ENCODE measurements at places on chromosomes 1 and 21. TPM values are rescaled to one million over a fixed set of nuclear protein-coding genes. Genes with fewer than 3 reads are reported as not detected.

Gene TMEM269
- 0.45 TPM for total RNA-seq

Gene ACTA1
- 8.8 TPM for total RNA-seq

Gene C1orf174
- total RNA-seq = 30.8 TPM

Gene OR2G3
- not detected for total RNA-seq

Gene GREM2
- 0.12 TPM for total RNA-seq

Gene FDPS
- total RNA-seq = 274 TPM

Gene ELAPOR1
- total RNA-seq = 2.1 TPM

Gene LRRC40
- 45.8 TPM for total RNA-seq

- peak; percentile 94 for DNase-seq
These were observed at the start of gene MINDY1 for GRCh38 chr1:151006327-151007052. TSS of gene MINDY1 (minus strand) at chr1:151006902. CDS start at chr1:151002617, 4,285 bp downstream.

- no peak for DNase-seq
These were observed 349.6 kb downstream of the PTBP2 start for GRCh38 chr1:97071173-97071572.

DNA sequence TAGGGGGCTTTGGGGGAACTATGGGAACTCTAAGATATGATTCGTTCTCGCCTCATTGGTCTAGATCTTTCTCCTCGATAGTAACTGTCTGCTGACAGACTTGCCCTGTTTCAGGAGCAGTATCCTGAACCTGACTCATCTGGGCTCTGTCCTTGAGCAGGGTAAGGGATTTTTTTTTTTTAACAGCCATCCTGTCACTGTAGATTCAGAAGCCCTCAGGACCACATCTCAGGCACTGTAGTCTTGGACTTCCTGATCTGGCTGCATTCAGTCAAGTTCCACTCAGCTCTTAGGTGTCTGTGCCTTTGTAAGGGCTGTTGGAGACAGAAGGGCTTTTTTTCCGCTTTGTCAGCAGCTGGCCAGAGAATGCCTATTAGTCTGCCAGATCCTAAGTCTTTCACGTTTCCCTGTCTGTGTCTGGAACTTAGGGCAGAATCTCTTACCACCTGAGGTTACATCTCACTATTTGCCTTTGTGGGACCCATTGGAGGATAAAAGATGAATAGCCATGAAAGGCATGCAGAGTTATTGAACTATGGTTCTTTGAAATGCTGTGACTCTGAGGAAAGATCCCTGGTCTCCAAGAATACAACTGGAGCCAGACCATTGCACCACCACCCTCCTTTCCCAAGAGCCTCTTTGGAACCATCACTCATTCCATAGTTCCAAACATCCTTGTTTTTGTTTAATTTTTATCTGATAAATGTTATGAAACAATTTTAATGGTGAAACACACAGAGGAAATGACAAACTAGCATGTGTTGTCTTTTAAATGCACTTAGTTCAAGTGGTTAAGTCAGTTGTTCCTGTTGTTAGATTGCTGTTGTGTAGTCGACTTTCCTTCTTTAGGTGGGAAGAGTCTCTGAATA, 49.7 kb upstream of the MACF1 start:
- DNase-seq = no peak

GRCh38 chr1:54866801-54867716, 19.9 kb downstream of the DHCR24 start:
- no peak for DNase-seq

DNA sequence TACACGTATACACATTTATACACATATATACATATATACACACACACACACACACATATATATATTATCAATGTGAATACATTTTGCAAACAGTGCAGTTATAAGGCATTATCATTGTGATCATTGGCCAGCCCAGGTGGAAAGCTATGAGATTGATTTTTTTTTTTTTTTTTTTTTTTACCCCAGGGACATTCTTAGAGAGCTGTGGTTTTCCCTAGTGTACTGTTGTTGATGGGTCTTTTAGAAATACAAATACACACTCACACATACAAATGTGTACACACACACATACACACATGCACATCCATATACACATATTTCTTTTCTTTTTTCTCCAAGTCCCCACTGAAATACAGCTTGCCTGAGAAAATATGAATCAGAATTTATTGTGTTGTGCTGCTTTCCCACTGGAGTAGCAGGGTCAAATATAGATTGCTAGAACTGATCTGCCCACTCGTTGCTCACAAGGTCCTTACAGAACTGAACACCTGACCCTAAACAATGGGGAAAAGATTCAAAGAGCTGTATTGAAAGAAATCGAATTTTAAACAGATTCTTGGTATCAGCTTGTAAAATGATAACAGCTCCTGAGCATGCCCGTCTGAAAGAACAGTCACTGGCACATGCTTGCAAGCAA, 325.6 kb downstream of the OMA1 start:
- DNase-seq = no peak

DNA sequence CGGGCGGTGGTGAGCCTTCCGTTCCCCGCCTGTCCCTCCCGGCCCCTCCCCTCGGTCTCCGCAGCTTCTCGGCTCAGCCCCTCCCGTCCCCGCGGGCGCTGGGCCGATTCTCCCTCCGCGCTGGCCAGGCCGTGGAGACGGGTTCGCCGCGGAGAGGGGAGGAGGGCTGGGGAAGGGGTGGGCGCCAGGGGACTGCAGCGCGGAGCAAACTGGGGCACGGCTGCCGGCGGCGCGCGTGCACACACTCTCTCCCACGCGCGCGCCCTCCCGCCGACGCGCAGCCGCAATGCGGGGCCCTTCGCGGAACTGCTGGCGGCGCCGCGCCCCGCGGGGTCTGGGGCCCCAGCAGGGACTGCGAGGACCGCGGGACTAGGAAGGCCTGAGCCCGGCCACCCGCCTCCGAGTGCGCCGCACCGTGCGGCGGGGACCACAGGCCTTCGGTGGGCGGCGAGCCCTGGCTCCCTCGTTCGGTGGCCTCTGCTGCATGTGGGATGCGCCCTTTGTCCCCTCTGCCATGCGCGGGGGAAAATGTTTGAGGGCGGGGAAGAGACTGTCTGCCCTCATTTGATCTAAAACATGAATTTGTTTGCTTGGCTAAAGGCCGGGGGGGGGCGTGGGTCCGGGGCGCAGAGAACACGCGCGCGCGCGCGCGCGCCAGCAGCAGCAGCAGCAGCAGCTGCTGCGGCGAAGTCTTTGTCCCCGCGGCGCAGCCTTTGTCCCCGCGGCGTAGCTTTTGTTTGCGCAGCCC, 90.7 kb upstream of the VAMP3 start:
- peak; percentile 68 for DNase-seq

DNA sequence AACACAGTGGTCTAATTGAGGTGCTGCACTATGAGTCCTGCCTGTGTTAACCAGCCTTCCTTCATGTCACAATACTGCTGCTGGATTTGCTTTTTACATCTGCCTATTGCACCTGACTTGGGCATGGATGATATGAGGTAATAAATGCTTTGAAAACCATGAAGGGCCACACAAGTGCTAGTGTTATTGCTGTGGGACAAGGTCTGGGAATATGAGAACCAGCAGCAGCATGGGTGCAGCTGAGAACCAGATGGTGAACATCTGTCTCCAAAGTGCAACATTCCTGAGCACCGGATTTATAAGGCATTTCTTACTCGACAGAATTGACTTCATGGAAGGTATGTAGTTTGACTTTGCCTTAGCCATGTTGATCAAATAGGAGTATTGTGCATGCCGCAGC, 16.6 kb downstream of the TRIM45 start:
- DNase-seq = no peak

GRCh38 chr1:65412256-65412983, 8.0 kb upstream of the LEPR start:
- no peak for DNase-seq

GRCh38 chr1:54580856-54581550, 33.0 kb downstream of the ACOT11 start:
- DNase-seq = no peak

GRCh38 chr1:187477103-187477502, 648.4 kb downstream of the PLA2G4A start:
- DNase-seq = no peak

GRCh38 chr1:26483980-26484379, 11.7 kb downstream of the HMGN2 start:
- DNase-seq = no peak

GRCh38 chr1:54814571-54814970, 13.4 kb upstream of the TTC22 start:
- no peak for DNase-seq

GRCh38 chr1:23879809-23880208, 11.7 kb upstream of the FUCA1 start:
- DNase-seq = no peak

DNA sequence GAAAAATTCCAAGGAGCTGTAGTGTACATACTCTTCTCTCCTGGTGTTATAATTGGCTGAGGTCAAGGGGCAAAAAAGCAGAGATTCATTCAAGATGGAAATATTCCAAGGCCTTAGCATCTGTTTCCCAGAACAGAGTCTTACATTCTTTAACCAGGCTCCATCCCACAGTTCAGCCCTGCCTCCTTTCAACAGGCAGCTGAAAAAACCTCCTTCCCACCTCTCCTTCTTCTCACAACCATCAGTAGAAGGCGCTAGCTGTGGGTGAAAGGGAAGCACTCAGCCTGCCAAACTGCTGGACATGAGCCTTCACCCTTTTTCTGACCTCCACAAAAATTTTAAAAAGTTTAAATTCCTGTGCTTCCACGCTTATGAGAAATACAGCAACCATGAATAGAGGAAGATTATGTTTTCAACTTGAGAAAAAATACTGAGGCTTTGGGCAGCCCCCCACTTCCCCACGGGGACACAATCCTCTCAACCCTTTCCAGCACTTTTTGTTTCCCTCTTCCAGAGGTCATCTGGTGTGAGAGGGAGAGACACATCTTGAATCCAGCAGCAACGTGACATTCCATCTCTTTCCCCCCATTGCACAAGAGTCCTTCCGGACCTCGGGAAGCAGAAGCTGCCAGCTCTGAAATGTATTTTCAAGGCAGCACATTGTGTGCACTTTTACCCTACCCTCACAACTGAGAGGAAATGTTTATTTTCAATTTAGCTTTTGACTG, 43.2 kb upstream of the FMO2 start:
- peak; percentile 57 for DNase-seq

- no peak for DNase-seq
These were observed 617.7 kb upstream of the ADGRL2 start for GRCh38 chr1:81183051-81183450.

DNA sequence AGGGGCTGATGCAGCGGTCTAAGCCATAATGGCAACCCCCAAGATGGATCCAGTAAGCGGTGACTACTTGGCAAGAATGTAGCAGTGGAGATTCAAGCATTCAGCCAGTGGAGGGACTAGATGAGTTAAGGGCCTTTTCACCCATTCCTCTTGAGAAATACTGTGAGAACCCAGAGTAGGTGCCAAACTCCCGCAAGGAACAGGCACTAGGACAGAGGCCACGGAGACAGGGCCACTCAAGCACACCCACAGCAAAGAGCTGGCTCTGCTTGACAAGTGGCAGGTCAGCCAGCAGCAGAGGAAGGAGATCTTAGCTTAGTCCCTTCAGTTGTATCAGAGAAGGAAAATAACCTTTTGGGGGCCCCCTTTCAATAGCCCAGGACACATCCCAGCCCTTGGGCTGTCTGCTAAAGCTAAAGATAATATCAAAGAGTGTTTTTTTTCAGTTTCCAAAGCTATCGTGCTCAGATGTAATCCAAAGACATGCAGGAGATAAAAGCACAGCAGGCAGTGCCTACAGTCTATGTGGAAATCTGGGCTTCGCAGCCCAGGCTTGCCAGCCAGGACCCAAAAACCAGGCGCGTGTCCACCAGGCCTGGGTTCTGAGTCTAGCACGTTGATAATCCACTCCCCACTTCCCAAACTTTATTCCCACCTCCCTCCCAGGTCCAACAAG, 62.0 kb upstream of the GOLT1A start:
- DNase-seq = no peak

DNA sequence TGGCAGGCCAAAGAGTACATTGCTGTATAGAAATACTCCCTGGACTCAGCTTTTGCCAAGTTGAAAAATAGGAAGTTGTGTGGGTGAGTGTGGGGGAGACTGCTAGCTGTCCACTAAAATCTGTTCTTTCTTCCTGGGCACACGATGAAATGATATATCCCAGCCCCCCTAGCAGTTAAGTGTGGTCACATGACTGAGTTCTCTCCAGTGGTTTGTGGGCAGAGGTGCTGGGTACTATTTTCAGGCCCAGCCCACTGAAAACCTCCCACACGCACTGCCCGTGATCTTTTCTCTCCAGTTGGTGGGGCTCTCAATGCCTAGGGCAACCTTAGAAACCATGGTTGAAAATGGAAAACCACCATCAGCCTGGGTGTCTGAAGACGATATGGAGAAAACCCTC, 119.7 kb upstream of the LMO4 start:
- DNase-seq = no peak
